ENCODE measurements at places on chromosomes 13 and 19.

- no peak for DNase-seq
These were observed 105.7 kb upstream of the SOX1 start for GRCh38 chr13:111961236-111961635.

DNA sequence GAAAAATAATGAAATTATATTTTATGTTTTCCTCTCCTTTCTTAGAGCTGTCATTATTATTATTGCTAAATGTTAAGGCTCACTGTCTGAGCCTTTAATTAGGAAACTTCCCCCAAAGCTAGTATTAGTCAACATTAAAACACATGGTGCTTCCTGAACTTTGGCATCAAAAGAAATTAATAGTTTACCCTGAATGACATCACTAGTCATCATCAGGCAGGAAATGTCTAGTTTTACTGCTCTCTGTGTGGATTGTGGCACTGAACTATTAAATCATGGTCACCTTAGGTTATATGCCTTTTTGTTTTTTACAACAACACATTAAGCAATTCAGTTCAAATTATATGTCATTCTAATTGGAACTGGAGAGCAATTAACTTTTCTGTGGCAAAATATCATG is 595.5 kb downstream of the SLITRK1 start:
- DNase-seq: no peak

DNA sequence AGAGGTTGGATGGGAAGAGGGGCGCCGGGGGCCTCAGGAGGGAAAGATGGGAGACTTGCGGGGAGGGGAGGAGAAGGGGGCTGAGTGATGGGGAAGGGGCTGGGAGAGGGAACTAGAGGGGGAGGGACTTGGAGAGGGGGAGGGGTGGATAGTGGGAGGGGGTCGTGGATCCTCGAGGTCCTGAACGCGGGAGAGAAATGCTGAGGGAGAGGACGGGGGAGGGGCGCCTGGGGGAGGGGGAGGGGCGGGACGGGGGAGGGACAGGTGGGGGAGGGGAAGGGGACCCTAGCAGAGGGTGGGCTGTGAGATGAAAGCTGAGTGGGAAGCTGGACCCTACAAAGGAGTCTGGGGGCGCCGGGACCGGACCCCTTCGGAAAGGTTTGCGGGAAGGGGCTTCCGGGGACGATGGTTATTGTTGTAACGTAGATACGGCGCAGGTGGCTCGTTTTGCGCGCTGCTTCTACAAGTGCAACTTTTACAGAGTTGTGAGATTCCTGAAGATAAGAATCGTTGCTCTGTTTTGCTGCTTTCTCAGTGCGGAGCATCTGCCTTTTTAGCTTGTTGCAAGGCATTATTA is 418 bp downstream of the ZNF444 start:
- DNase-seq: peak; percentile 33

GRCh38 chr19:19319732-19320360 is 463 bp downstream of the SUGP1 start:
- no peak for DNase-seq

DNA sequence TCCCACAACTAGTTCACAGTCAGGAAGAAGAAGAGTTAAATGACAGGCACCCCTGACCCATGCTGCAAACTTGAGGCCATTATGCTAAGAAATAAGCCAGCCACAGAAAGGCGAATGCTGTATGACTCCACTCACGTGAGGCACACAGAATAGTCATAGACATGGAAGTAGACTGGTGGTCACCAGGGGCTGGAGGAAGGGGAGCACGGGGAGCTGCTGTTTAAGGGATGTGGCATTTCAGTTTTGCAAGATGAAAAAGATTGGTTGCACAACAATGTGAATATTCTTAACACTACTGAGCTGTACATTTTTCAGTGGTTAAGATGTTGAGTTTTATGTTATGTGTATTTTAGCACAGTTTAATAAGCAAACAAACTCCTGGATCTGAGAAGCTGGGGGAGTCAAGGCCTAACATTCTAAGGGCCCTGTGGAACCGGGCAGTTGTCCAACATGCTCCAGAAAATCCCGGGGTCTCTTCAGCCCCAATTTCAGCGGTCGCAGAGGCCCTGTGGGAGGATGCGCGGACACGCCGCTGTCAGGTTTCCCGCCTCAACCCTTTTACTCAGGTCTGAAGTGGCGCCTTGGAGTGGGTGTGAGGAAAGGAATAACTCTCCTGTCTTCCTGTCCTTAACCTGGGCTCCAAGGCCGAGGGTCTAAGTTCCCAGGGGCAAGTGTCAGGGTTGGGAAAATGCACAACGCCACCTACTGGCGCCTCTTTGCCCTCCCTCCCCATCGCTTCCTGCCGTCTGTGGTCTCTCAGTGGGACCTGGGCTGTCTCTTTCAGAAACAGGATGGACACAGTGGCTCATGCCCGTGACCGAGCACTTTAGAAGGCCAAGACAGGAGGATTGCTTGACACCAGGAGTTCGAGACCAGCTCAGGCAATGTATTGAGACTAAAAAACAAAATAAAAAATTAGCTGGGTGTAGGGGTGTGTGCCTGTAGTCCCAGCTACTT is 4.4 kb upstream of the TMEM272 start:
- DNase-seq: peak; percentile 35

DNA sequence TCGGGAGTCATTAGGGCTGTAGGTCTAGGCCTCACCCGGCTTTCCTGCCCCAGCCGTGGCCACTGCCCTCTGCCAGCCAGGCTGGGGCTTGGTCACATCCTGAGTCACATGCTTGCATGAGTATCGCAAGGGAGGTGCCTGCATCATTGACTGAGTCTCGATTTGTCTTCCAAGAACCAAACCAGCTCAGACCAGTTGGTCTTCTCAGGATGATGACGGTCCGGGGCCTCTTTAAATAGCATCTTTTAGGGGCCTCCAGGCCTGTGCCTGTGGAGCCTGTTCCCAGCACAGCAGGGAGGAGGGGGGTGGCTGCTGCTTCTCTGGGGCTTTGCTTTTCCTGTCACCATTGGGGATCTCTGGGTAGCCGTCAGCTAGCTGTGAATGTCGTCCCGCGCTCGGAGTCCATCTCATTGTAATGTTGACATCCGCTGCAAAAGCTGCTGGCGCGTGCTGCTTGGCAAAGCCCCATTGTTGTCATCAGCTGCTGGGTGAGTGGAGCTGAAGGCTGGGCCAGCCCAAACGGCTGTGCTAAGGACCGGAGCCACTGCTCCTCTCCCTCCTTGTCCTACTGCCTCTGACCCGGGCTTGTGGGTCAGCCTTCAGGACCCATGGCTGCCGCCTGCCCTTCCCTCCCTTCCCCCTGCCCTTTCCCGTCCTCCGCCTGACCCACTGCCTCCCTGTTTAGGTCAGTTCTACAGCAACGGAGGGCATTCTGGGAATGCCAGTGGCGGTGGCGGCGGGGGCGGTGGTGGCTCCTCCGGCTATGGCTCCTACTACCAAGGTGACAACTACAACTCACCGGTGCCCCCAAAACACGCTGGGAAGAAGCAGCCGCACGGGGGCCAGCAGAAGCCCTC is 14.3 kb upstream of the QTRT1 start:
- DNase-seq: peak; percentile 39

GRCh38 chr19:10805065-10805757 is 30.8 kb downstream of the TMED1 start:
- DNase-seq: no peak

DNA sequence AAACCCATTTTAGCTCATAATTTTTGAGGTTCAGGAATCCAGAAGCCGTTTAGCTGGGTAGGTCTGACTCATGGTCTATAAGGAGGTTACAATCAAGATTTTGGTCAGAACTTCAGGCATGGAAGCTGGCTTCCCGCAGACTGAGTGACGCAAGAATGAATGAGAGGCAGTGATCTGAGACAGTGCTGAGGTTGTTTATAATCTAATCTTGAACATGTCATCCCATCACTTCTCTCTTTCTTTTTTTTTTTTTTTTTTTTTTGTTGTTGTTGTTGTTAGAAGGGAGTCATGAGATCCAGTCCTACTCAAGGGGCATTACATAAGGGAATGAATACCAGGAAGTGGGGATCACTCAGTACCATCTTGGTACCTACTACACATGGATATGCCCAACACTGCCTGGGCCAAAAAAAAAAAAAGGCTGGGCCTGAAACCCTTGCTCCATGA is 217.4 kb downstream of the DLEU7 start:
- DNase-seq: peak; percentile 66

DNA sequence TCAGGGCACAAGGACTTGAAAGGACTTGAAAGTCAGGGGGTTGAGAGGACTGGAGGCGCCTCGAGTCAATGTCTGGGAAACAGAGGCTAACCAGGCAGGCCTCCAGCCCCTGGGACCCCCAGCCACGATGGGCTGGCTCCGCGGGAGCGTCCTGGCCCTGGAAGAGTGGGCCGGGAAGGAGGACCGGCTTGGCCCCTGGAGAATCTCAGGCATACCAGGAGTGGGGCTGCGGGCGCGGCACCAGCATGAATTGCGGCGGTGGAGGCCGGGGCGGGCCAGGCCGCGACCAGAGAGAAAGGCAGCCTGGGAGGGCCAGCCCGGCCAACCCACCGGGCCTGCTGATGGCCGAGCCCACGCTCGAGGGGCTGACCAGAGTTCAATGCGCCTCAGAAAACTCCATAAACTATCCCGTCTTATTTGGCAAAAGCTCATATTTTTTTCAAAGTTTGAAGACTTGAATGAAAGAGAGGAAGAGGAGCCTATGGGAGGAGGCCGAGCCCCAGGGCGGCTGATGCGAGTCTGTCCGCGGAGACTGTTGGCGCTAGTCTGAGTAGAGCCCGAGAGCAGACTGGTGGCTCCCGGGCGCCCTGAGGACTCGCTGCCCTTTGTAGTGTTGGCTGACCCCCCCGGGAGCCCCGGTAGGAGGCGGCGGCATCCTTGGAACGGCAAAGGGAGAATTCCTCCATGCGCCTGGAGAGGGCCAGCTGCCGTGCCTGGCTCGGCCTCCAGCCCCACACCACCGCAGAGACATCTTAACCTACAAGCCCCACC is 68.0 kb downstream of the MLLT1 start:
- no peak for DNase-seq

DNA sequence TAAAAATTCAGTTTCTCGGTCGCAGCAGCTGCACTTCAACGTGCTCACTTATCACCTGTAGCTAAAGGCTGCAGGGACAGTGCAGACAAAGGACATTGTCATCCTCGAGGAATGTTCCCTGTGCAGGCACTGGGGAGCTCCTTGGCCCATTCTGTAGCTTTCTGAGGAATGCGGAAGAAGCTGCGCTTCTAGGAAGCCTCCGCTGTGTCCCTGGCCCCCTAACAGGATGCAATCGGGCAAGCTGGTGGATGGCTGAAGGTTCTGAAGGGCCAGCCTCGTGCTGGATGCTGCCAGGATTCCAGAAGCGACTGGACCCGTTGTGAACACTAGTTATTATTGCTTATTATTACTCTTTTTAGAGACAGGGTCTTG is 8.1 kb downstream of the ANO8 start:
- DNase-seq: no peak

- DNase-seq: no peak
These were observed 2.9 kb downstream of the PLEKHG2 start for GRCh38 chr19:39415111-39416046.

DNA sequence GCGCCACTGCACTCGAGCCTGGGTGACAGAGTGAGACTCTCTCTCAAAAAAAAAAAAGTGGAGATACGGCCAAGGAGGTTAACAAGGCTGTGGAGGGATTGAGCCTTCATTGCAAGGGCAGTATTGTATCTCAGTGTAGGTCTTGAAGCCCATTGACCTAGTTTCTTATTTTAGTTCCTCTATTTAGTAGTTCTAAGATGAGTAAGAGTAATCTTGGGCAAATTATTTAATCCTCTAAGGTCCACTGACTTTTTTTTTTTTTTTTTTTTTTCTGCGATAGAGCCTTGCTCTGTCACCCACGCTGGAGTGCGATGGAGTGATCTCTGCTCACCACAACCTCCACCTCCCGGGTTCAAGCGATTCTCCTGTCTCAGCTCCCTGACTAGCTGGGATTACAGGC is 14.3 kb upstream of the ILF3 start:
- DNase-seq: no peak

GRCh38 chr13:98751367-98751782 is 1.1 kb downstream of the SLC15A1 start:
- DNase-seq: no peak

DNA sequence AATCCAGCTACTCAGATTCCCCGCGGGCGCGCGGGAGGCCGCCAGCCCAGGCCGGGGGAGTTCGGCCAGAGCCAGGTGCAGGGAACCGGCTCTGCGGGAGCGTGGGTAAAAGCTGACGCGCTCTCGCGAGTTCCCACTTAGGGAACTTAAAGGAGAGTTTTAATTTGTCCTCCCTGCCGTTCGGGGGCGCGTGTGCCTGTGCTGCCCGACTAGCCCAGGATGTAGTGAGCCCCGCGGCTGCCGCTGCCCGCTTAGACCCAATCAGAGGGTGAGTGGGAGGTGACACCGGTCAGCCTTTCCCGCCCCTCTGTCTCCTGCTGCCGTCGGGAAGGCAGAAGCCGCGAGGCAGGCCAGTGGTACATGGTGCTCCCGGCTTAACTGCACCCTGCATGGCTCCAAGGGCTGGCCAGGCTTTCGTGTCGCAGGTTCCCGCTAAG is 36.0 kb upstream of the NEK3 start:
- peak; percentile 72 for DNase-seq

GRCh38 chr13:74761801-74762757 is 627.9 kb upstream of the KLF12 start:
- DNase-seq: peak; percentile 53

DNA sequence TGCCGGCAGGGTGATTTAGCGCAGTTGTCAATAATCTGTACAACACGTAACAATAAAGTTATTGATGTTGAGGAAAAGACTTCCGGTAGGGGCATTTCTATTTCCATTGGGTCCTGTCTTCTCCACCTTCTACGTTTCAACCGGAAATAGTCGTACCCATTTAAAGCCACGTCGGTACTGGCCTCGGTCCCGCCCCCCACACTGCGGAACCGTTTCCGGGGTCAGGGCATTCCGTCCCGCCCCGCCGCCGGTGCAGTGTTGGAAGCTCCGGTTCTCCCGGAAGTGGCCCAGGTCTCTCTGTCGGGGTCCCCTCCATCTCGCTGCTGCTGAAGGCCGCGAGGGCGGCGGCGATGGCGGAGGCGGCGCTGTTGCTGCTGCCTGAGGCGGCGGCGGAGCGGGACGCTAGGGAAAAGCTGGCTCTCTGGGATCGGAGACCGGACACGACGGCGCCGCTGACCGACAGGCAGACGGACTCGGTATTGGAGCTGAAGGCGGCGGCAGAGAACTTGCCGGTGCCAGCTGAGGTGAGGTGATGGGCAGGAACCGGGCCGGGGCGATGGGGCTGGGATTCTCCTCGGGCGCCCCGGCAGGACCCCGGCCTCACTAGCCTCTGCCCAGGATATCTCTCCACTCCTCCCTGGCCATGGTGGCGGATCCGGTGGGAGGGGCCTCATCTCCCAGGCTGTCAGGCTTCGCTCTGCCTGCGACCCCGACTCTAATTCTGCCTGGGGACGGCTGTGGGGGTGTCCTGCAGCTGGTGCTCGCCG is at the start of gene COG3:
Gene COG3, plus strand, starts transcription at position 253 of the 767 bp plus-strand sequence. Its CDS starts 98 bp downstream, at position 351.
- DNase-seq: peak; percentile 97

GRCh38 chr13:46632176-46632575 is 79.2 kb downstream of the LRCH1 start:
- no peak for DNase-seq

GRCh38 chr19:49976496-49976895 is 15.5 kb upstream of the SIGLEC11 start:
- no peak for DNase-seq

- DNase-seq: no peak
These were observed 10.4 kb downstream of the GP6 start for GRCh38 chr19:55027472-55028337.

DNA sequence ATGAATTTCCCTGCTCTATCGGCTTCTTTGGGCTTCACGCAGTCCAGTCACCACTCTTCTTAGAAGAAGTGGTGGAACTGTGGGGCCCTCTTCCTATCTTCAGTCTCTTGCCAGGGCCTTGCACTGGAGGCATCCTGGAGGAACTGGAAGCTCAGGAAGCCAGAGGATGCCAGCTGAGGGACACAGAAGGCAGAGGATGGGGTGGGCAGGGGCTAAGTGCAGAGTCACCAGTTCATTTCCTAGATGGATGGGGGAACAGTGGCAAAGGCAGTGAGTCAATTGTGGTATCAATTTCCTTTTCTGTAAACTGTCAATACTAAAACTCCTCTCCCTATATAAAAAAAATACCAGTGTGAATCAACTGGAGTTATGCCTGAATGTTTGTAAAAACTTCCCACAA is 419.7 kb downstream of the KLF12 start:
- no peak for DNase-seq

Measured in AG20443 (cell line).